ENCODE measurements at places on chromosomes 2 and 18. TPM values are rescaled to one million over a fixed set of nuclear protein-coding genes. Genes with fewer than 3 reads are reported as not detected.

- DNase-seq, result no peak
- no peaks in the 10 kb centered on the region for H3K36me3 ChIP-seq
- H3K4me3 ChIP-seq, result no peak overlapping the region
- H3K27me3 ChIP-seq, result no peaks in the 10 kb centered on the region
- no peak overlapping the region for H3K27ac ChIP-seq
- H3K4me1 ChIP-seq, result no peaks in the 10 kb centered on the region
Measured at GRCh38 chr2:172350839-172351479, 76.4 kb upstream of the ITGA6 start.

GRCh38 chr2:238330391-238330790 is 10.1 kb downstream of the TRAF3IP1 start:
- no peak overlapping the region for H3K27ac ChIP-seq
- H3K27me3 ChIP-seq, result no peaks in the 10 kb centered on the region
- no peak overlapping the region for H3K4me3 ChIP-seq
- peaks cover 10% of the 10 kb centered on the region for H3K36me3 ChIP-seq

GRCh38 chr18:79092874-79093273 is 23.7 kb downstream of the ATP9B start:
- H3K27me3 ChIP-seq, result no peaks in the 10 kb centered on the region
- peaks cover 11% of the 10 kb centered on the region for H3K36me3 ChIP-seq
- H3K4me3 ChIP-seq, result no peak overlapping the region
- H3K4me1 ChIP-seq, result peaks cover 9% of the 10 kb centered on the region

GRCh38 chr2:67571785-67572718 is 174.9 kb downstream of the ETAA1 start:
- H3K36me3 ChIP-seq, result no peaks in the 10 kb centered on the region
- no peak overlapping the region for H3K27ac ChIP-seq
- no peaks in the 10 kb centered on the region for H3K27me3 ChIP-seq
- DNase-seq, result no peak

GRCh38 chr2:235157746-235158482 is 206.1 kb downstream of the SH3BP4 start:
- H3K4me1 ChIP-seq, result no peaks in the 10 kb centered on the region
- no peak overlapping the region for H3K27ac ChIP-seq
- peaks cover 30% of the 10 kb centered on the region for H3K27me3 ChIP-seq
- H3K36me3 ChIP-seq, result no peaks in the 10 kb centered on the region
- no peak overlapping the region for H3K4me3 ChIP-seq

- no peaks in the 10 kb centered on the region for H3K4me1 ChIP-seq
- no peak overlapping the region for H3K4me3 ChIP-seq
- no peak overlapping the region for H3K27ac ChIP-seq
- H3K27me3 ChIP-seq, result no peaks in the 10 kb centered on the region
- DNase-seq, result no peak
- H3K36me3 ChIP-seq, result peaks cover 3% of the 10 kb centered on the region
Measured at GRCh38 chr2:24754985-24755705, 38.0 kb downstream of the PTRHD1 start.

- no peaks in the 10 kb centered on the region for H3K36me3 ChIP-seq
- H3K4me1 ChIP-seq, result no peaks in the 10 kb centered on the region
- no peak overlapping the region for H3K27ac ChIP-seq
- H3K27me3 ChIP-seq, result peaks cover 10% of the 10 kb centered on the region
- H3K4me3 ChIP-seq, result no peak overlapping the region
Measured at GRCh38 chr18:50356036-50356945, 18.6 kb upstream of the SKA1 start.

DNA sequence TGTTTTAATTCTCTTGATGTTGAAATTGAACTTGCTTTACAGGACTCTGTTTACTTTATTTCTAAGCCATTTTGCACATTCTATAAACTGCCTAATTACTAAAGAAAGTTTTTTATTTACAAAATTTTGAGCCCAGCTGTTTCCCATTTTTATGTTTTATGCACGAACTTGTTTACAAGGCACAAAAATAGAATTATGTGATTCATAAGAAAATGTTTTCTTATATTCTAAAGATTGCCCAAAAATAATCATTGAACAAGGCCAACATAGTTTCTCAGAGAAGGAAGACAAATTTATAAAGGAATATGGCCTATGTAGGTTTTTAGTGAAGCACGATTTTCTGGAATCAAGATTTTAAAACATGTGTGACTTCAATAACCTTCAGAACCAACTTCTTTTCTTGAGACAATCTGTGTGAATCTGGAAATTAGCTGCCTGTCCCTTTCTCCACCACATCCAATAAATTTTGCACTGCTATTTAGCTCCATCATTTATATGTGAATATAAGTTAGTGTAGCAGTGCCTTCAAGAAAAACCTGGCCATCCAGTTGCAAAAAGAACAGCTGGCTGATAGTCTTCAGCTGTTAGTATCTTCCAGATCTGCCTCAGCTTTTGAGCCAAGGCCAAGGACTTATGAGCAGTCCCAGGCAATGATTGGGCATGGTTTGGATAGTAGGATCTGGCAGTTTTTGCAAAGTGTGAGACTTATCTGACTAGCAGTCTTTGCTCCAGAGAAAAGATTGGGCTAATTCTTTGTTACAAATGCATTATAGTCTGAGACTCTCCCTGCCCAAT is 253.2 kb upstream of the COL3A1 start:
- H3K27me3 ChIP-seq, result no peaks in the 10 kb centered on the region
- DNase-seq, result no peak
- no peak overlapping the region for H3K27ac ChIP-seq
- no peak overlapping the region for H3K4me3 ChIP-seq
- no peaks in the 10 kb centered on the region for H3K4me1 ChIP-seq

DNA sequence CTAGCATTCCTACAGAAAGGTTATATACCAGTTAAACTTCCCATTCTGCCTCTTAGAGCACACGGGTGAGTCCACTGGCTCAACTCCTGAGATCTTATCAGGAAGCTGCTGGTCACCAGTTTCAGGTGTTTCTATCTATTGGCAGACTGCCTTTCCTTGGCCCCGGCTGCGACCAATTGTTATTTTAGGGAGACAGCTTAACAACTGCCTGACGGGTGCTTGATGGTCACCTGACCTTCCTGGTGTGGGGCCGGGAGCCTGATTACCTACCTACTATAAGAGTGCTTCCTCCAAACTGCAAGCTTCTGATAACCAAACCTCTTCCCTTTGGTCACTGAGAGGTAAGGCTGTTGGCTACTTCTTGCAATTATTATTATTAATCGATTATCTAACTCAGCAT is 122.1 kb upstream of the XIRP2 start:
- no peaks in the 10 kb centered on the region for H3K27me3 ChIP-seq
- H3K27ac ChIP-seq, result no peak overlapping the region
- no peak for DNase-seq
- H3K4me3 ChIP-seq, result no peak overlapping the region
- H3K36me3 ChIP-seq, result no peaks in the 10 kb centered on the region

DNA sequence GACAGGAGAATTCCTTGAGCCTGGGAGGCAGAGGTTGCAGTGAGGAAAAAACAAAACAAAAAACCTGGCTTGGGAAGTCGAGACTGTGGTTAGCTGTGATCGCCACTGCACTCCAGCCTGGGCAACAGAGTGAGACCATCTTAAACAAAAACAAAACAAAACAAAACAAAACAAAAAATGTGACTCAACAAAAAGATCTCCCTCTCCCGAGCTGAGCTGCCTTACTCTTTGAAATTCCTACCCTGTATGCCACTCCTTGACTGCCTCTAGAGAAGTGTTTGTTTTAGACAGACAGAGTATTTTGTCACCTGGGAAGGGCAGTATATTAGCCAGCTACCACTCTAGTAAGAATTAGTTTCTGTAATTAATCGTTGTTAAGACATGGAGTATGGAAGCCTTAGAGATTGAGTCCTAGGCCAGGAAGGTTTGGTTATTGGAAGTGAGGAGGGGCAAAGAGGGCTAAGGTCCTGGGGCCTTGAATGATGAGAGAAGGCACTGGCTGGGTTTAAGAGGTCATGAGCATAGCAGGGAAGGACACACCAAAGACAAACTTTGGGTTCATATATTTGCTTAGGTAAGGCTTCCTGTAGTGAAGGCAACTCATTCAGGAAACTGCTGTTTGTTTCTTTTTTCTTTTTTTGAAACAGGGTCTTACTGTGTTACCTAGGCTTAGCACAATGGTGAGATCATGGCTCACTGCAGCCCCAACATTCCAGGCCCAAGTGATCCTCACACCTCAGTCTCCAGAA is 56.0 kb downstream of the HAUS1 start:
- no peaks in the 10 kb centered on the region for H3K27me3 ChIP-seq
- no peak overlapping the region for H3K27ac ChIP-seq
- peaks cover 51% of the 10 kb centered on the region for H3K4me1 ChIP-seq
- no peak for DNase-seq
- H3K36me3 ChIP-seq, result no peaks in the 10 kb centered on the region

- DNase-seq, result no peak
- no peaks in the 10 kb centered on the region for H3K27me3 ChIP-seq
- H3K4me3 ChIP-seq, result no peak overlapping the region
Measured at GRCh38 chr2:19021721-19022120, 336.7 kb downstream of the OSR1 start.

GRCh38 chr18:9113468-9114149 is 11.1 kb downstream of the NDUFV2 start:
- peak overlapping the region; percentile 55 for H3K27ac ChIP-seq
- peaks cover 8% of the 10 kb centered on the region for H3K36me3 ChIP-seq
- no peaks in the 10 kb centered on the region for H3K27me3 ChIP-seq
- DNase-seq, result no peak

DNA sequence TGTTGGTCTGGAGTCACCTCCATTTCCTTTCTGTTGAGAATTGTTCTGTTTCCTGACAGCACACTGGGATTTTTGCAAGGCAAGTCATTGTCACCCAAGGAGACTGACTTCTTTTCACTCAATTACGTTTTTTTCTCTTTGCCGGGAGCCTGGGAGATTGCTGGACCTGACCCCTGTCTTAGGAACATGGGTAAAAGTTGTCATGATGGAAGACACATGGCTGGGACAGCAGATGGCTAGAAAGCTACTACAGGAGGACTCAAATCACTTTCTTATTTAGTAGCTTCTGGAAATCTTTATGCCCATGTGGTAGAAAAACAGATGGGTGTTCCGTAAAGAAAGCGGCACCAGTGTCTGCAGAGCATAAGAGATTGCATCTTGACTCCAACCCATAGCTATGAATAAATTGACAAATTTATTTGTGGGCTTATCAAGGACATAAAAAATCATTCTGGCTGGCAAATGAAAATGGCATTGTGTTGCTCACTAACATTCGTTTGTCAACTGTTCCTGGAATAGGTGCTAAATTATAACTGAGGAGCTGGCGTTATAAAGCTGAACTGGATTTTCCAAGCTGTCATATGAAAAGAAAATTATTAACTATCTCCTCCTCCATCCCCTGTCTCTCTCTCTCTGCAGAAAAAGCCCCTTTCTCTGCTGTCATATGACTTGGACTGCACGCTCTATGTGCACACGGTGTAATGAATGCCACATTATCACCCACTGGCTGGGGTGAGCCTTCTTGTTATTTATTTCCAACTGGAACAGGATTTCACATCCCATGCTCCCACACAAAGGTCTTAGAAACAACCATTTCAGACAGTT is 159.8 kb downstream of the SH3RF3 start:
- H3K4me1 ChIP-seq, result no peaks in the 10 kb centered on the region
- no peaks in the 10 kb centered on the region for H3K27me3 ChIP-seq
- no peak overlapping the region for H3K27ac ChIP-seq
- no peaks in the 10 kb centered on the region for H3K36me3 ChIP-seq

- H3K4me3 ChIP-seq, result no peak overlapping the region
- no peak overlapping the region for H3K27ac ChIP-seq
- no peaks in the 10 kb centered on the region for H3K36me3 ChIP-seq
- no peak for DNase-seq
- H3K27me3 ChIP-seq, result peaks cover 3% of the 10 kb centered on the region
Measured at GRCh38 chr2:235711527-235711926, 217.7 kb downstream of the AGAP1 start.

DNA sequence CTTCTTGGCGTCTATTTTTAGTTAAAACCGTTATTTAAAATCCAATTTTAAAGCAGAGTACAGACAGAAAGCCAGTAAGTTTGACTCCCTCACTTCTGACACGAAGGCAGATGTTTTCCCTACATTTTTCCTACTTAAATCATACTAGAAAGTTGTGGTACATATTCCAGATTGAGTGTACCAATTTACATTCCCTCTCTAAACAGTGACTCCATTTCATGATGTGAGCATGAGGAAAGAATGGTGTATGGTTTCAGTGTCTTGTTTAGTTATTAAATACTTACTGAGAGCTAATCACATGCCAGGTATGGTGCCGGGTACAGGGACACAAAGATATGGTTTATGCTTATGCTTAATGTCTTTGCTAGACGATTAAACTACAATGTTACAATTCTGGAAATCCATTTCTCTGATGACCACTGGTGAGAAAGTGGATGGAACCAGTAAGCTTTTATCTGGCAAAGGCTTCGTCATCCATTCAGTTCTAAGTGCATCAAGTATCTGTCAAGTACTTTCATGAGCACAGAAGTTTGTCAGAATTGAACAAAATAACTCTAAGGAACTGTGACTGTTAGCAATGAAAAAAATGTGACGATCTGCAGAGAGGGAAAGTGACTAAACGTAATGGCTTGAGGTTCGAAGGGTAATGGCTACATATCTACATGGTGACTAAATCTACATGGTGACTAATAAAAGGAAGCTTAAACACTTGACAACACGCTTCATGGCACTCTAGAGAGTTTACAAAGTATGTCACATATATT is 25.7 kb downstream of the MAP4K3 start:
- H3K36me3 ChIP-seq, result no peaks in the 10 kb centered on the region

- no peaks in the 10 kb centered on the region for H3K36me3 ChIP-seq
- H3K4me3 ChIP-seq, result no peak overlapping the region
- H3K27me3 ChIP-seq, result no peaks in the 10 kb centered on the region
- H3K27ac ChIP-seq, result no peak overlapping the region
Measured at GRCh38 chr18:79956276-79956675, 4.8 kb upstream of the SLC66A2 start.

DNA sequence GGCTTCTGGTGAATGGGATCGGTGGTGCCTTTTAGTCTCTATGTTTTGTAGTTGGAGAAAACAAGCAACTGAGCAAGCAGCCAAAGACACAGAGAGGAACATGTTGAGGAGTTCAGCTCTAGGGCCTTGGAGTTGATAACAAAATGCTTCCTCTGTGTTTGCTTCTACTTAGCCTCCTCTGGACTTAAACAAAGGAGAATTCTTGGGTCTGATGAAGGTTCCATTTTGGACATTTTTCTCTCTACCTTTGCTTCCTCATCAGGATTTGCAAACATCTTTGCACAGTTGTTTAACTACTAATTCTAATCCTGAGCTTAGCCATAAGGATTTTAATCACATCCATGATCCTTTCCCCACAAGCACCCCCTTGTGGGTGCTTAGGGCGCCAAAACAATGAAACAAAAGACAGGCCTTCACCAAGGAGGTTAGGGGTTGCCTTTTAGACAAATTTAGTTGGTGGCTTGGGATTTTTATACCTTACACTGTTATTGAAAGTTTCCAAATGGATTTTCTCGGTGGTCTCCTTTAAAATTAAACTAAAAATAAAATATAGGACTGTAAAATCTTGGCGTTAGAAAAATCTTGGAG is 148.5 kb upstream of the SATB2 start:
- peaks cover 2% of the 10 kb centered on the region for H3K27me3 ChIP-seq
- no peaks in the 10 kb centered on the region for H3K36me3 ChIP-seq
- no peak for DNase-seq
- H3K4me3 ChIP-seq, result no peak overlapping the region
- no peak overlapping the region for H3K27ac ChIP-seq

- H3K27ac ChIP-seq, result no peak overlapping the region
- H3K27me3 ChIP-seq, result no peaks in the 10 kb centered on the region
- H3K4me3 ChIP-seq, result no peak overlapping the region
- no peak for DNase-seq
Measured at GRCh38 chr2:69811591-69811990, 17.9 kb upstream of the GMCL1 start.

- H3K36me3 ChIP-seq, result no peaks in the 10 kb centered on the region
- H3K27me3 ChIP-seq, result no peaks in the 10 kb centered on the region
- H3K27ac ChIP-seq, result no peak overlapping the region
Measured at GRCh38 chr18:59957957-59958356, 58.2 kb downstream of the PMAIP1 start.

The KCNIP3 gene
- total RNA-seq, result not detected

The STPG4 gene
- total RNA-seq, result 0.79 TPM

The SNORC gene
- total RNA-seq, result 4.1 TPM
